Activated CD4-positive, alpha-beta T cell treated with anti-CD3 and anti-CD28 coated beads, Interleukin-2, amount 50 U/mL, for 4 hours (primary cell): ENCODE measurements at places on chromosomes 5 and 9.

GRCh38 chr5:173780235-173781234 lies 107.6 kb upstream of the CPEB4 start:
- DNase-seq, result no peak

- DNase-seq, result no peak
These were observed 38.0 kb downstream of the C9orf50 start for GRCh38 chr9:129582855-129583254.

DNA sequence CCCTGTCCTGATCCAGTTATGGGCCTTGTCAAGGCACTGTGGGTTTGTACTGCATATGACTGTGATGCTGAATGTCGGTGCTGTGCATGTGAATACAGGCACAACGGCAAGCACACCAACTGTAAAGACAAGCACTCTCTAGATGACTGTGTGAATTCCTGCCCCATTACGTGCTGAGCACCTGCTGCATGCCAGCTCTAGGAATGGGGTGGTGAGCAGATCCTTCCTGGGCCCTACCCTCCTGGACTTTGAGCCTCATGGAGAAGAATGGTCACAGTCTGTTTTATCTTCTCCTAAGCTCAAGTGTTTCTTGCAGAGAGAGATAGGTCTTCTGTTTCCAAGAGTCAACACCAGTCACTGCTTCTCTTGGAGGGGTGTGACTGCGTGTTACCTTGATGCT lies 56.0 kb upstream of the RARS1 start:
- no peak for DNase-seq

- DNase-seq, result no peak
These were observed 27.2 kb downstream of the PIK3R1 start for GRCh38 chr5:68242743-68243142.

- no peak for DNase-seq
These were observed 431.0 kb downstream of the ENC1 start for GRCh38 chr5:74209571-74209970.

DNA sequence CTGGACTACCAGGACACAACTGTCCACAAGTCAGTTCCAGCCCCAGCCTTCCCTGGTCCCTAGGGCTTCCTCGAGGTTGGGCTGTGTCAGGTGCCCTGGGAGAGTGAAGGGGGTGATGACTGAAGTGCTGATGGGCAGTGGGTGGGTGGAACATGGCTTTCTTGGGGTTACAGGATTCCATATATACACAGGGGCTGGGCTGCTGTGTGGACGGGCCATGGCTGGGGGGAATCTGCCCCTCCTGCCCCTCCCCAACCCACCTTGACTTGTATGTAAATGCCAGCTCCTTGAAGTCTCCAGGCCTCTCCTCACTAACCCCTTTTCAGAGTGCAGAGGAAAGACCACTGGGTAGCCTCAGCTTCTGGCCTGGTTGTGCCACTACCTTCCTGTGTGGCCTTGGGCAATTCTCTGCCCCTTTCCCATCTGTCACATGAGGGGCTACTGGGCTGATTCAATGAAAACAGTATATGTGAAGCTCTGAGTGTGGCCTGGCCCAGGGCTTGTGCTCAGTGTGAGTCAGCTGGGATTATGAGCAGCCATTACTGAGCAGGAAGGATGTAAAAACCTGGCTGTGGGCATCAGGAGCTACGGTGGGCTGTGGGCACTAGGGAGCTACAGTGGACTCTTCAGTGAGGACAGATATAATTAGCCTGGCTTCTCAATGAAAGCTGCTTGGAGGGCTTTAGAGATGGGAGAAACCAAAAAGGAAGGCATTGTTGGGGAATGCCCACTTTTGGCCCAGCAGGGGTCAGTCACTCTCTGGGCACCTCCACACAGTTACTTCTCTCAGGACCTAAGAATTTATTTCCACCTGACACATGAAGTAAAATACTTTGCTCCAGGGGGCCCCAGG lies 23.3 kb downstream of the PITX1 start:
- DNase-seq, result no peak

DNA sequence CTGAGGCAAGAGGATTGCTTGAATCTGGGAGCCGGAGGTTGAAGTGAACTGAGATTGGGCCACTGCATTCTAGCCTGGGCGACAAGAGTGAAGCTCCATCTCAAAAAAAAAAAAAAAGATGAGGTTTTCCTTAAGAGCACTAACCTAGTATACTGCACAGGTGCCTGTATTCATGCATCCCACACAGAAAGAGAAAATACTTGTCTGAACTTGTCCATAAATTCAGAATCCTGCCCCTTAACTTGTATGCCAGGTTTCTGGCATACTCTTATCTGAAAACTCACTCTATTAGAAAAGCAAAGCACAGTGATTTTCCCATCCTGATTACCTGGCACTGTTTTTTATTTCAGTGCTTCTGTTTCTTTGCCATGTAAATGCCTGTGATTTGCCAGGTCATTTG lies 125.3 kb upstream of the CDKN2B start:
- no peak for DNase-seq
